ENCODE measurements at places on chromosomes 12 and 14. TPM values are rescaled to one million over a fixed set of nuclear protein-coding genes. Genes with fewer than 3 reads are reported as not detected.

The GTF2A1 gene
- total RNA-seq, result 20.9 TPM

The ZFC3H1 gene
- total RNA-seq, result 47.1 TPM

- no peak for DNase-seq
Measured at GRCh38 chr12:89166525-89166934, 185.8 kb downstream of the DUSP6 start.

GRCh38 chr12:79373896-79374499 is 316.8 kb downstream of the PAWR start:
- DNase-seq, result peak; percentile 7

The MUCL1 gene
- not detected for total RNA-seq

The SERPINA1 gene
- not detected for total RNA-seq

The NID2 gene
- total RNA-seq, result 259 TPM

The AGAP2 gene
- 0.43 TPM for total RNA-seq

DNA sequence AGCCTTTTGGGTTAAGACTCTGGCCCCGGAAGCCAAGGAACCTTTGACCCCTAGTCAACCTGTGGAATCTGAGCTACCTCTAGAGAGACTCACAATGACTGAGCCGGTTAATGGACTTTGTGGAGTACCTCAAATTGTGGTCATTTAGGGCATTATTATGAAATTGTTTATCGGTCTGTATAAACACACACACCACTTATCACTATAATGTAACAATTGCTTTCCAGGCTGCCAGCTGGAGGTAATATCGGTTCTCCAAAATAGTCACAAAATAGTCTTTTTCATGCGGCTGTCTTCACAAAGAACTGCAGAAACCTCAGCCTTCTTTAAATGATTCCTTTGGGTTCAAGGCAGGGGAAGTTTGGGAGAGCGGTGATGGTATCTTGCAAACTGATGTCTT is 144.2 kb downstream of the DACT1 start:
- no peak for DNase-seq

The DLST gene
- total RNA-seq, result 62.6 TPM

The DAO gene
- total RNA-seq, result not detected

- no peak for DNase-seq
Measured at GRCh38 chr12:113276946-113277500, 55.8 kb downstream of the TPCN1 start.

- DNase-seq, result no peak
Measured at GRCh38 chr12:128909653-128910052, 56.4 kb downstream of the GLT1D1 start.

The KRT79 gene
- total RNA-seq, result not detected

The GLIPR1L2 gene
- 0.43 TPM for total RNA-seq

The C14orf180 gene
- not detected for total RNA-seq

DNA sequence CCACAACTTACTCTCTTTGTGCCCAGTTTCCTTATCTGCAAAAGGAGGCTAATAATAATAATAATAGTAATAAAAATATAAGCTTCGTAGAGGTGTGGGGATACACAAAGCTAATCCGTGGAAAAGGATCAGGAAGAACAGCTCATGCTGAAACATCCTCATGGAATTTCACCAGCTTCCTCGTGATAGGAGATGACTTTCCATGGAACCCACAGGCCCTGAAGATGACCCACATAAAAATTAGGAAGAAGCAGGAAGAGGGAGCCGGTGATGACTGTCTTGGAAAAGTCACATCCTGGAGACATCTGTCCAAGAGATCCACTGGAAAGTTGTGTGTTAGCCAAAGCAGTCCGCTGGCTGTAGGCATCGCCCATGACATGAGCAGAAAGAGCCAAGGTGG is 31.9 kb upstream of the FZD10 start:
- no peak for DNase-seq

The SLC7A8 gene
- 0.97 TPM for total RNA-seq

- no peak for DNase-seq
Measured at GRCh38 chr12:11563785-11564739, 85.4 kb upstream of the ETV6 start.

DNA sequence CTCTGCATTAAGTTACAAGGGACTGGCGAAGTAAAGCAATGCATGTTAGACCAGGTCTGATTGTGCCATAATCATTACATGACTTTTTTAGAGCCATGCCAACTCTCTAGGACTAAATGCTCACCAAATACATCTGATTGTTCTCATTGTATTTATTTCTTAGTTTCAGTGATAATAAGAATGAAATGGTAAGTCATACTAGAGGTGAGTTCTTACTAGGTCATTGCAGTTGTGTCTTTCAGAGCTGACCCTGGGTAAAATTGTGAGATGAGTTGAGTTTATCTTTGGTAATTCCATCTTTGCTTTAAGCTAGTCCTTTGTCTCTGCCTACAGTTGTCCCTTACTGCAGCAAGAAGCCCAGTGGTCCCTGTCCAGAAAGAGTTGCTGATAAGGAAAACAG is 73.2 kb downstream of the PRKCH start:
- DNase-seq, result no peak

The UBR7 gene
- 28.9 TPM for total RNA-seq

The GDF11 gene
- 3.9 TPM for total RNA-seq

DNA sequence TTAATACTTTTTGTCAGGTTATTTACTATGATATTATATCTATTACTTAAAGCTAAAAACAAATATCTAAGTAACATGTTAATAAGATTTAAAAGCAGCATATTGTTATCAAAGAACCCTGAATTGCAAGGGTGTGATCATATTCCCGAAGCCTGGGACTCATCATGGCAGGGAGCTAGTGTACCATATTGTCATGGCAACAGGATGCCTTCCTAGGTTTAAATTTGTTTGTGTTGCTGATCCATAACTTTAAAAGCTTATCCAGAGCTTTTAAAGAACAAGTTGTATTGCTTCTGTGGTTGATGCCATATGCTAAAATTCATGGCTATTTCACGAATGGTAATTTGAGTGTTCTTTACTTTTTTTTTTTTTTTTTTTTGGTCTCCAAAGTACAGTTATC is 500.5 kb downstream of the NAV3 start:
- no peak for DNase-seq

GRCh38 chr12:89041078-89041477 is 311.2 kb downstream of the DUSP6 start:
- DNase-seq, result no peak

DNA sequence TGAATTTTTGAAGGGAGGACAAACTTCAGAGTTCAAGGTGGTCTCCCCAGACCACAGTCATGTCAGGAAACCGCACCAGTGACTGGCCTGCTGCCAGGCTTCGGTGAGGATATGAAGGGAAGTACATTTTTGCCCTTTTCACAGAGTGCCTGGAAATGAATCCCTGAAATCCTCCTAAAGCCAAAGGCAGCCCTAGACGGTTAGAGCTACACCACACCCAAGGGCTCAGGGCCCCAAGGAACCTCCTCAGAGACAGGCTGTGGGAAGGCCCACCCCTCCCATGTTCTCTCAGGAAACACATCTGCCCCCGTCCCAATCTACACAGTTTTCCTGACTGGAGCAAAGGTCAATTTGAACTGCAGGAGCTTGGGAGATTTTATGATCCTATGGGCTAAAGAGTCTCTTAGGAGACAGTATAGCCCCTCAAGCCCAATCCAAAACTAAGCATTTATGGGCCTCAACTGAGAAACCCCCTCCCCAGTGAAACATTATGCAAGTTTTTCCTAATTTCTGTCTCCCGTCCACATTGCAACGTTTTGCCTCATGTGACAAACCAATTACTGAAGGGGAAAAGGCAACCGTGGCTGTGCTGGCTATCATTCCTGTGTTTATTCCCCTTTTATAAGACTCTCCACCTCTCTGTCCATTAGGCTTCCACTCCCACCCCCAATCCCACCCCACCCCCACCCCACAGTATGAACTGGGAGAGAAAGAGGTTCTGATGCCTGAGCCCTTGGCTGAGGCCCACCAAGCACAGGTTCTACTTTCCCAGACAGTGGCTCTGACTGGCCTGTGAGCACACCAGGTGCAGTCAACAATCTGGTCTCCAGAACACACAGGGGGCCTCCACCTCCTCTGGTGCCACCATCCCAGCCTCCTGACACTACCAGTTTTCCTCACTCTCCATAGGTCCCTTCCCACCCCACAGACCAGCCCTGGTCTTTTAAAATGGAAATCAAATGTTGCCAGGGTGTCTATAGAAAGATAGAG is 9.6 kb upstream of the RNASE1 start:
- no peak for DNase-seq

GRCh38 chr12:19234171-19234704 is 104.7 kb downstream of the PLEKHA5 start:
- DNase-seq, result peak; percentile 58

GRCh38 chr12:47825173-47825639 is 5.5 kb upstream of the HDAC7 start:
- DNase-seq, result no peak

DNA sequence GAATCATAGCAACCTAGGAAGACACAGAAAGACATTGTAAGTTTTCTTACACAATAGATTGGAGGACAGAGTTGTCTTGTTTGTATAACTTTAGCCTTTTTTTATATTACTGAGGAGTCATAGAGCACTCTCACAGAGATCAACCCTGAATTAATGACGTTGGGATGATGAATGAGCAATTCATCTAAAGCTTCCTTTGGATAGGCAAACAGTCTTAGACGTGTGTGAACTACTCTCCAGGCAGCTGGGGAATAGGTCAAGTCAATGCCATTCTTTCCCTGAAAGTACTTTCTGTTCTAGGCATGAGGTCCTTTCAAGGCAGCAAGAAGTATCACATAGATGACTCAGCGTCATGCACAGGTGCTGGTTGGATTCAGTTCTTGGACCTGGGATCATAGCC is 369.1 kb upstream of the NOVA1 start:
- peak; percentile 54 for DNase-seq

GRCh38 chr12:60394665-60395064 is 798.8 kb downstream of the SLC16A7 start:
- peak; percentile 61 for DNase-seq

GRCh38 chr12:64098709-64099354 is 123.3 kb downstream of the KICS2 start:
- no peak for DNase-seq

The CSRP2 gene
- 64.3 TPM for total RNA-seq

- DNase-seq, result no peak
Measured at GRCh38 chr14:35444104-35444503, 39.6 kb upstream of the NFKBIA start.

GRCh38 chr14:55893705-55894104 is 224.5 kb upstream of the PELI2 start:
- no peak for DNase-seq

GRCh38 chr12:109706747-109707469 is 6.7 kb upstream of the FAM222A start:
- no peak for DNase-seq

DNA sequence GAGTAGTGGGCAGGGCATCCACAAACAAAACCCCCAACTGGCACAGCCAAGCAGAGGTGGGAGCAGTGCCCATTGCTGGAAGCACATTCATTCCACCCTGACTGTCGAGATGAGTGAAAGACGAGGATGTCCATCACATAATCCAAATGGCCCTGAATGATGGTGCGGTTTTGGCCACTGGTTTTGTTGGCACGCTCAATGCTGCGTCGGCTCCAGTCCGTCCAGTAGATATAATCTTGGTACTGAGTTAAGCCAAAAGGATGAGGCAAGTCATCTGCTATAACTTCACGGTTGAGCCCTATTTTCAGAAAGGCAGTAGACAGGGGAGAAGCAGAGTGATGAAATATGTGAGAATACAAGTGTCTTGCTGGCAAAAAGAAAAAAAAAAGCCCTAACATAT is 88.1 kb downstream of the BCL2L14 start:
- no peak for DNase-seq

The ZNF384 gene
- 19.4 TPM for total RNA-seq

The OR6C6 gene
- not detected for total RNA-seq

The CFAP54 gene
- 0.86 TPM for total RNA-seq

- DNase-seq, result no peak
Measured at GRCh38 chr14:97757491-97757890, 960.3 kb downstream of the VRK1 start.

GRCh38 chr12:108811411-108812180 is 45.8 kb downstream of the SSH1 start:
- no peak for DNase-seq

DNA sequence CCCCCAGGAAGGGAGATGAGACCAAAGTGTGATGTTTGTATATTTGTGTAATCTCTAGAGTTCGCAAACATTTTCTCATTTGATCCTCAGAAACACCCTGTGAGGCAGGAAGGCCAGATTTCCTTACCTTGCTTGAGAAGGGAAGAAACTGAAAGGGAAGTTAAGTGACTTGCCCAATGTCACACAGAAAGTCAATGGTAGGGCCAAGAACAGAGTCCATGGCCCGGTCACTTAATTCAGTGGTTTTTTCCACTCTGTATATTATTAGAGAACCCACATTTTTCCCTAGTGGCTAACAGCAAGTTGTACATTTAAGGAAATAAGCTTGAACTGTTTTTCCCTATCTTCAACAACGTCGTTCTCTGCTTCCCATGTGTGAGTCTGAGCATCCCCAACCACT is 25.6 kb upstream of the CHPT1 start:
- DNase-seq, result no peak

DNA sequence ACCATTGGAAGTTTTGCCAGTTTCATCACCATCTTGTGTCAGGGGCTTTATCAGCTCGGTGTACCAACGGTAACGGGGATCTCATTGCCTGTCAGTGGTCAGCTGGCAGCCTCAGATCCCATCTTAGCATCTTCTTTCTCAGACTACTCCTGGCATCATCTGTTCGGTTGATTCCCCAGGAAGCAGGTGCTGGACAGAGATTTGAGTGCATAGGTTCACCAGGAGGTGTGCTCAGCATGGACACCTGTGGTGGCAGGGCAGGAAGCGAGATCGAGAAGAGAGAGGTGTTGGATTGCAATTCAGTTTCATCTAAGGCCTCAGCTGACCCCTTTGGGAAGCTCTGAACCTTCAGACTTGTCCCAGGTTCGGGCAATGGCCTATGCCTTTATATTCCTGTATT is 76.0 kb downstream of the C12orf75 start:
- DNase-seq, result no peak

The VEZT gene
- total RNA-seq, result 84.6 TPM

DNA sequence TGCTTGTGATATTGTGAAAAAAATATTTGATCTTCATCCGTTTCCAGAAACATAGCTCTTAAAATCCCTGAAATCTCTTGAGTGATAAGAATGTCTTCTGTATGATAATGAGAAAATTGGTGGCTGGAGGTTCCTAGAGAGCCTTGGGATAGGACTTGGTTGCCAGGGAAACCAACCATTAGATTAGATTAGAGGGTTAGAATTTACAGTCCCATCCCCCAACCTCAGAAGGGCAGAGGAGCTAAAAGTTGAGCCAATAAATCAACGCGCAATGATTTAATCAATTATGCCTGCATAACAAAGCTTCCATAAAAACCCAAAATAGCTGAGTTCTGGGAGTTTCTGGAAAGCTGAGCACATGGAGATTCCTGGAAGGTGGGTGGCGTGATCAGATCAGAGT is 10.6 kb downstream of the SEL1L start:
- DNase-seq, result no peak

- DNase-seq, result no peak
Measured at GRCh38 chr12:45540661-45541341, 188.7 kb upstream of the ARID2 start.

Measured in fibroblast of villous mesenchyme (primary cell).